Fibroblast of the aortic adventitia (primary cell): ENCODE measurements at places on chromosomes 11 and 22. TPM values are rescaled to one million over a fixed set of nuclear protein-coding genes. Genes with fewer than 3 reads are reported as not detected.

- DNase-seq = no peak
These were observed 793.5 kb upstream of the CNTN5 start for GRCh38 chr11:98227278-98227677.

SELENOO gene
- total RNA-seq = 15.5 and 17.3 TPM in 2 replicates

HRAS gene
- 34.6 and 44.4 TPM in 2 replicates for total RNA-seq

ZPR1 gene
- 25.5 and 37.1 TPM in 2 replicates for total RNA-seq

- DNase-seq = no peak
These were observed 336.8 kb downstream of the CADM1 start for GRCh38 chr11:115167456-115167855.

OR6T1 gene
- not detected in 2 replicates for total RNA-seq

DNA sequence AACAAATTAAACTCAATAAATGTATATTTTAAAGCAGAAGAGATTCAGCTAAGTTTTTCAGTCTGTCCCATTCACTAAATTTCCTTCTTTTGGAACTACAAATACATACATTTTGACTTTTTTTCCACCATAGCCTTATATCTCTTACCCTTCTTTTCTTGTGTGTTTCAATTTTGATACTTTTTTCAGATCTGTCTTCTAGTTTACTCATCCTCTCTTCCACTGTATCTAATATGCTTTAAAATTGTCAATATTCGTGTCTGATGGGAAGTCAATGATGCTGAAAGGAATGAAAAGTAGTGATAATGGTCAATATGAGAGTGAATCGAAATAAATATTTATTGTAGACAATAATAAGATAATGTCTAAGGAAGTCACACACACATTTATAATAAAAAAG, 332.3 kb upstream of the KIRREL3 start:
- DNase-seq = no peak
